ENCODE measurements at places on chromosomes 4 and X. TPM values are rescaled to one million over a fixed set of nuclear protein-coding genes. Genes with fewer than 3 reads are reported as not detected.

TCEAL9 gene
- total RNA-seq, result 1.2 TPM

ADGRG4 gene
- total RNA-seq, result not detected

ELK1 gene
- total RNA-seq, result 56.9 TPM

ZNF732 gene
- not detected for total RNA-seq

REELD1 gene
- total RNA-seq, result not detected

CAPN6 gene
- not detected for total RNA-seq

SPIN2A gene
- total RNA-seq, result 0.63 TPM

ZAR1 gene
- total RNA-seq, result not detected

PTPN13 gene
- total RNA-seq, result 0.16 TPM

GABRE gene
- not detected for total RNA-seq

WNK3 gene
- 0.03 TPM for total RNA-seq

MID2 gene
- total RNA-seq, result 1.7 TPM

ADGRL3 gene
- total RNA-seq, result not detected

PABPC1L2B gene
- total RNA-seq, result not detected

TSPAN7 gene
- not detected for total RNA-seq
